ENCODE measurements at places on chromosomes 13 and 19.

DNA sequence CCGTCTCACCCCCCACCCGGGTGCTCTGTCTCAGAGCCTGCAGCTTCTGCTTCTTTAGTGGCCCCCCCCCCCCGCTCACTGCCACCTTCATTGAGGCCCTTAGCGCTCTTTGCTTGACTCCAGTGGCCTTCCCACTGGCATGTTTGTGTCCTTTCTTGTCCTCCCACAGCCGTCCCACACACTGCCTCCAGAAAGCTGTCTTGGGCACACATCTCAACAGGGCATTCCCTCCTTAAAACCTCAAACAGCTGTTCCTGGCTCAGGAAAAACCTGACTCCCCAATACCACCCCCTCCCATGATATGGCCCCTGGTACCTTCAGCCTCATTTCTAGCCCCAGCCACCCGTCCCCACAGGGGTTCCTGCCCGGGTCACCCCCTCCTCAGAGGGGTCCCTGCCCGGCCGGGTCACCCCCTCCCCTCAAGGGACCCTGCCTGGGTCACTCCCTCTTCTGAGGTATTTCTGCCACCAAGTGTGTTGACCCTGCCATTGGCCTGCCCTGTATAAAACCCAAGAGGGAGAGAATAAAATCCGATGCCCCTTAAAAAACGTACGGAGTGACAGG lies 8.9 kb downstream of the B3GLCT start:
- H3K4me3 ChIP-seq = no peak overlapping the region
- no peak overlapping the region for H3K27ac ChIP-seq
- peaks cover 41% of the 10 kb centered on the region for H3K4me1 ChIP-seq
- H3K36me3 ChIP-seq = no peaks in the 10 kb centered on the region
- H3K27me3 ChIP-seq = no peaks in the 10 kb centered on the region

GRCh38 chr13:107117327-107118012 lies 549.5 kb upstream of the ARGLU1 start:
- no peak overlapping the region for H3K27ac ChIP-seq
- no peaks in the 10 kb centered on the region for H3K4me1 ChIP-seq
- H3K27me3 ChIP-seq = no peaks in the 10 kb centered on the region
- no peaks in the 10 kb centered on the region for H3K36me3 ChIP-seq
- no peak for DNase-seq
- no peak overlapping the region for H3K4me3 ChIP-seq

- peak; percentile 73 for DNase-seq
- H3K4me1 ChIP-seq = peaks cover 26% of the 10 kb centered on the region
- H3K27me3 ChIP-seq = no peaks in the 10 kb centered on the region
- peak overlapping the region; percentile 24 for H3K27ac ChIP-seq
- H3K4me3 ChIP-seq = peak overlapping the region; percentile 79
- H3K36me3 ChIP-seq = no peaks in the 10 kb centered on the region
Observed at GRCh38 chr19:15448778-15449619, 757 bp downstream of the WIZ start.

- DNase-seq = no peak
- H3K27ac ChIP-seq = no peak overlapping the region
- H3K4me1 ChIP-seq = no peaks in the 10 kb centered on the region
Observed at GRCh38 chr19:43913383-43913782, 21.7 kb downstream of the ZNF45 start.

DNA sequence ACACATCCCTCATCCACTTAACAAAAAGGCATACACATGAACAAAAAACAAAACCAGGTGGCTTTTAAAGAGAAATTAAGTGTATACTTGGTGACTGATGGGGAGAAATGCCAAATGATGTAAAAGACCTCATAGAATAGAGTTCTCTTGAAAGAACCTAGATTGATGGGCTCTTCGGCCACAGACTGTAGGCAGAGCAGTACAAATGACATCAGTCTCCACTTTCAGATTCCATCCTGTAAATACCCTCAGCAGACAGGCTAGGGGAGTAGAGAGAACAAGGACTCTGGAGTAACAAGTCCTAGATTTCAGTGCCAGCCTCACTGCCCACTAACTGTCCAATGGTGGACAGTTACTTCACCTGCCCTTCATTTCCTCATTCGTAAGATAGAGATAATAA lies 203.8 kb downstream of the MZT1 start:
- no peaks in the 10 kb centered on the region for H3K36me3 ChIP-seq
- no peak overlapping the region for H3K4me3 ChIP-seq
- H3K27ac ChIP-seq = no peak overlapping the region
- DNase-seq = no peak
- H3K4me1 ChIP-seq = no peaks in the 10 kb centered on the region
- no peaks in the 10 kb centered on the region for H3K27me3 ChIP-seq

DNA sequence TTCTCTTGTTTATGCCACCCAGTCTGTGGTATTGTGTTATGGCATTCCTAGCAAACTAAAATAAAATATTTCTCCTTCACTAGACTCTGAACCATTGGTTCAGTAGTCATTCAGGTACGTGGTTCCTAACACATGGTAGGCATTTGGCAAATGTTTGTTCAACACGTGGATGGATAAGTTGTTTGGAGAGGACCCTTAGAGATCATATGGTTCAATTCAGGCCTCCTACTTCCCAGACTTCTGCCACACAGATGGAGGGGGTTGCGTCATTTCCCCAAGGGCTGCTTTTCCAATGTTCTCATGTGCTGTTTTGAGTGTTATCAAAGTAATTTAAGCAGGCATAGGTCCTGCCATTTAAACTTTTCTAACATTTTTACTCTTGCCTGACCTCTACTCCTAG lies 6.7 kb downstream of the CXCL17 start:
- no peak for DNase-seq
- no peak overlapping the region for H3K27ac ChIP-seq
- H3K4me1 ChIP-seq = peaks cover 19% of the 10 kb centered on the region
- no peaks in the 10 kb centered on the region for H3K27me3 ChIP-seq
- H3K4me3 ChIP-seq = no peak overlapping the region

- H3K27ac ChIP-seq = no peak overlapping the region
- DNase-seq = no peak
- H3K27me3 ChIP-seq = no peaks in the 10 kb centered on the region
- no peaks in the 10 kb centered on the region for H3K36me3 ChIP-seq
Observed at GRCh38 chr13:50213526-50213925, 198.3 kb downstream of the KCNRG start.

DNA sequence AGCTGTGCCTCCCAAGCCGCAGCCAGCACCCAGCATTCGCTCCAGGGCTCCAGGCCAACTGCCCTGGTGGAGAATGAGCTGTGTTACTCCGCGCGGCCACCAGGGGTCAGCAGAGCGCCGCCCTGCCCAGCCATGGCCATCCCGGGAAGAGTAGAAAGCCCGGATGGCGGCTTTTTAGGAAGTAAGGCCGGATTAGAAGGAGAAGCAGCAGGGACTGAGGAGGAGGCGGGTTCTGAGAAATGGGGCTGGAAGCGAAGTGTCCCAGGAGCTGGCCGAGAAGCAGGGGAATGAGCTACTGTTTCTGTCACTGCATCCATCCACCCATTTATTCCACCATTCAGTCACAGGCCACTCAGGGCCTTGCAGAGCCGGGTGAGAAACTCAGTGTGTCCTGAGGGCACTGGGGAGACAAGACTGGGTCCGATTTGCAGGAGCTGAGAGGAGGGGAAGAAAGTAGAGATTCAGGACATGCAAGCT lies 6.6 kb upstream of the NPAS1 start:
- H3K36me3 ChIP-seq = no peaks in the 10 kb centered on the region
- H3K4me3 ChIP-seq = no peak overlapping the region
- H3K4me1 ChIP-seq = peaks cover 11% of the 10 kb centered on the region
- DNase-seq = peak; percentile 85
- no peak overlapping the region for H3K27ac ChIP-seq

GRCh38 chr19:38206928-38207327 lies 17.1 kb downstream of the DPF1 start:
- H3K27ac ChIP-seq = no peak overlapping the region
- peaks cover 44% of the 10 kb centered on the region for H3K36me3 ChIP-seq
- no peak for DNase-seq
- peaks cover 30% of the 10 kb centered on the region for H3K4me1 ChIP-seq
- H3K4me3 ChIP-seq = no peak overlapping the region
- peaks cover 9% of the 10 kb centered on the region for H3K27me3 ChIP-seq

- no peak overlapping the region for H3K4me3 ChIP-seq
- no peaks in the 10 kb centered on the region for H3K36me3 ChIP-seq
- peaks cover 17% of the 10 kb centered on the region for H3K4me1 ChIP-seq
- no peak for DNase-seq
- peaks cover 98% of the 10 kb centered on the region for H3K27me3 ChIP-seq
Observed at GRCh38 chr19:35853038-35853756, 893 bp upstream of the NPHS1 start.

GRCh38 chr19:16386619-16387240 lies 62.1 kb downstream of the KLF2 start:
- DNase-seq = no peak
- H3K36me3 ChIP-seq = peaks cover 54% of the 10 kb centered on the region
- H3K27me3 ChIP-seq = no peaks in the 10 kb centered on the region
- no peak overlapping the region for H3K27ac ChIP-seq
- no peak overlapping the region for H3K4me3 ChIP-seq
- H3K4me1 ChIP-seq = peaks cover 15% of the 10 kb centered on the region

GRCh38 chr13:57437587-57437986 lies 194.0 kb upstream of the PCDH17 start:
- no peaks in the 10 kb centered on the region for H3K4me1 ChIP-seq
- no peak overlapping the region for H3K4me3 ChIP-seq
- no peaks in the 10 kb centered on the region for H3K36me3 ChIP-seq
- DNase-seq = no peak
- no peaks in the 10 kb centered on the region for H3K27me3 ChIP-seq

- H3K4me1 ChIP-seq = no peaks in the 10 kb centered on the region
- H3K27ac ChIP-seq = no peak overlapping the region
- no peaks in the 10 kb centered on the region for H3K27me3 ChIP-seq
- no peak for DNase-seq
- no peak overlapping the region for H3K4me3 ChIP-seq
Observed at GRCh38 chr19:49799798-49800376, 13.2 kb downstream of the FUZ start.

- H3K27me3 ChIP-seq = no peaks in the 10 kb centered on the region
- no peaks in the 10 kb centered on the region for H3K36me3 ChIP-seq
- H3K4me1 ChIP-seq = peaks cover 5% of the 10 kb centered on the region
- no peak for DNase-seq
- H3K27ac ChIP-seq = no peak overlapping the region
- H3K4me3 ChIP-seq = no peak overlapping the region
Observed at GRCh38 chr13:95388420-95389079, 87.3 kb upstream of the ABCC4 start.

DNA sequence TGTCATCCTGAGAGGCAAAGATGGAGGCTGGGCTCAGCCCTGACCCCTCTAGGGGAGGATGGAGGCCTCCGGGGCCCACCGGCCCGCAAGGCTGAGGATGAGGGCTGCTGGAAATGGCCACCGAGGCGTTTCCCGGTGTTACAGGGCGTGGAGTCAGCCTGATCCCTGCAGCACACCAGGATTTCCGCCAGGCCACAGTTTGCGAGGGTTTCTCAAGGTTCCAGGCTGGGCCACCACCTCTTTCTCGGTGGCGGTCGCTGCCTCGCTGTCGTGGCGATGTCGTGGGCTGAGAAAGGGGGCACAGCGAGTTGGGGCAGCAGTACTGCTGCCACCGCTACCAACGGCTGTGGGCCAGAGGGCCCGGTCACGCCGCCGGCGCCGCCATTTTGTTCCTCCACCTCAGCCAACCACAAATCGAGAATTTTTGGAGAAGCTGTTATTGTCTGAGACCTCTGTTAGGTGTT lies at the start of gene CSNK1A1L:
TSS of gene CSNK1A1L (minus strand) at position 414 of the 464 bp plus-strand sequence. CDS start at position 6, 408 bp downstream.
- H3K27ac ChIP-seq = no peak within 1 kb of the TSS
- no peaks in the 10 kb centered on the region for H3K27me3 ChIP-seq
- H3K4me3 ChIP-seq = no peak within 1 kb of the TSS
- H3K36me3 ChIP-seq = no peaks in the 10 kb centered on the region
- DNase-seq = no peak

DNA sequence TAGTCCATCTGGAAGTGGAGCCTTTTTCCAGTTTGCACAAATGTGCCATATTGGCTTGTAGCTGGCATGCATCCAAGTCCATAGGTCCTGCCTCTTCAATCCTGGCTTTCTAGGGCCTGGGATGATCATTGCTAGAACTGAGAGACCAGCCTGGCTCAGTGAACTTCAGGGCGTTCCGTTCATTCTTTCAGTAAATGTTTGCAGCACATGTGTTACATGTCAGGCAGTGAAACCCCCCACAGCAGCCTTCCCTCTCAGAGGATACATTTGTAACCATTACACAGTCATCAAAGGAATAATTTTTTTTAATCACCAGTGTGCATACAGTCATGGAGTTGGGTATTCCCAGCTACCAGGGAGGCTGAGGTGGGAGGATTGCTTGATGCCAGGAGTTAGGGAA lies 9.7 kb downstream of the FUT2 start:
- no peak overlapping the region for H3K27ac ChIP-seq
- H3K4me1 ChIP-seq = no peaks in the 10 kb centered on the region

- no peak for DNase-seq
- no peaks in the 10 kb centered on the region for H3K4me1 ChIP-seq
- no peak overlapping the region for H3K4me3 ChIP-seq
- H3K36me3 ChIP-seq = no peaks in the 10 kb centered on the region
Observed at GRCh38 chr19:42032431-42032830, 37.6 kb downstream of the GRIK5 start.

GRCh38 chr19:42378225-42379215 lies 11.6 kb downstream of the CNFN start:
- H3K27me3 ChIP-seq = peaks cover 12% of the 10 kb centered on the region
- H3K4me1 ChIP-seq = no peaks in the 10 kb centered on the region
- H3K27ac ChIP-seq = no peak overlapping the region
- no peak overlapping the region for H3K4me3 ChIP-seq
- DNase-seq = no peak
- peaks cover 21% of the 10 kb centered on the region for H3K36me3 ChIP-seq

DNA sequence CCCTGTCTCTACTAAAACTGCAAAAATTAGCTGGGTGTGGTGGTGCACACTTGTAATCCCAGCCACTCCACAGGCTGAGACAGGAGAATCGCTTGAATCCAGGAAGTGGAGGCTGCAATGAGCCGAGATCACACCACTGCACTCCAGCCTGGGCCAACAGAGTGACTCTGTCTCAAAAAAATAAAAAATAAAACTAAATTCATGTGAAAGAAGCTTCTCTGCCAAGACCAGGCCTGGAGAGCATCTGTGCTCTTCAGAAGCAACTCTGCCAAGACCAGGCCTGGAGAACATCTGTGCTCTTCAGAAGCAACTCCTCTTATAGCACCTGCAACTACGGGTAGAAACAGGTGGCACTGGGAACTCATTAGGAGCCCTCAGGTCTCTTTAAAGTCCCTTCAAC lies 37.7 kb downstream of the CRYL1 start:
- H3K27me3 ChIP-seq = no peaks in the 10 kb centered on the region
- H3K4me3 ChIP-seq = no peak overlapping the region
- no peak overlapping the region for H3K27ac ChIP-seq
- no peak for DNase-seq
- H3K36me3 ChIP-seq = no peaks in the 10 kb centered on the region

GRCh38 chr13:30908416-30908980 lies 2.4 kb downstream of the MEDAG start:
- peak overlapping the region; percentile 54 for H3K4me3 ChIP-seq
- H3K27ac ChIP-seq = peak overlapping the region; percentile 34
- H3K4me1 ChIP-seq = peaks cover 53% of the 10 kb centered on the region
- no peak for DNase-seq
- H3K36me3 ChIP-seq = no peaks in the 10 kb centered on the region
- H3K27me3 ChIP-seq = peaks cover 24% of the 10 kb centered on the region

DNA sequence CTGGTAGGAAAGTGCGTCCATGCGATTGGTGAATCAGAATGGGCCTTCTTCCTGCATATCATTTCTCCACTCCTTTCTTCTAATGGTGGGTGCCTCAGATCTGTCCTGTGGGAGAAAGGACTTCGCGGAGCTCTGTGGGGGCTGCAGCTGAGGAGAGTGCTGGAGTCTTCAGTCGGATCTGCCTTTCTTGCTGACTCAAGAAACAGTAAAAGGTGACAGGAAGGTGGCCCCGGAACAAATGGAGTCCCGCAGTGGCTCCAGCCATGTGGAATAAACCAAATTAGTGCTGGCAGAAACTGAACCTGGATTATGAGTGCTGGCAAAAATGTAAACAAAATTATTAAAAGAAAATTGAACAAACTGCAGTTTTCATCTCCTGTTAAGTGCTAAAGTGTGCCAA lies 15.1 kb upstream of the GAS6 start:
- H3K27me3 ChIP-seq = no peaks in the 10 kb centered on the region
- H3K4me1 ChIP-seq = peaks cover 29% of the 10 kb centered on the region
- H3K36me3 ChIP-seq = no peaks in the 10 kb centered on the region
- no peak overlapping the region for H3K4me3 ChIP-seq
- H3K27ac ChIP-seq = no peak overlapping the region

All from suprapubic skin (tissue), 4 donors.